ENCODE measurements at places on chromosomes 3 and 15.

GRCh38 chr15:36294359-36294758 lies 285.1 kb upstream of the CDIN1 start:
- DNase-seq = no peak

GRCh38 chr15:74156678-74157411 lies 16.7 kb upstream of the ISLR start:
- DNase-seq = no peak

- DNase-seq = no peak
Observed at GRCh38 chr3:49721896-49722781, 1.6 kb downstream of the GMPPB start.

DNA sequence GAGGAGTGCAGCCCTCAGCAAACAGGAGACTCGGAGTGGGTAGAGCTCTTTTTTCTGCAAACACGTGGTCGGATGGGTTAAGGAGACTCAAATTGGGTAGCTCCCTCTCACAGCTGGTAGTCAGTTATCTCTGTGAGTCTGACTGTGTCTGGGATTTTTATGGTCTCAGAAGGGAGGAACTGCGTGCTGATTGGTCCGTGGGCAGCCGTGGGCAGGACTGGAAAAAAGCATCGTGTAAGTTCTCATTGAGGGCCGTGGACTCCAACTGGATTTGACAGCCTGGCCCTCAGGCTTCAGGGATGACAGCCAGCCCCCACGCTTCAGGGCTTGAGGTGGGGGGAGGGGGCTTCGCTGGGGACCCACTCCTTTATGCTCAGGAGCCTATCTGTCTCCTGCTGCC lies 463.9 kb downstream of the EPHA3 start:
- no peak for DNase-seq

GRCh38 chr3:25582242-25582641 lies 82.5 kb downstream of the TOP2B start:
- no peak for DNase-seq
